ENCODE measurements at places on chromosomes 1 and 21.

DNA sequence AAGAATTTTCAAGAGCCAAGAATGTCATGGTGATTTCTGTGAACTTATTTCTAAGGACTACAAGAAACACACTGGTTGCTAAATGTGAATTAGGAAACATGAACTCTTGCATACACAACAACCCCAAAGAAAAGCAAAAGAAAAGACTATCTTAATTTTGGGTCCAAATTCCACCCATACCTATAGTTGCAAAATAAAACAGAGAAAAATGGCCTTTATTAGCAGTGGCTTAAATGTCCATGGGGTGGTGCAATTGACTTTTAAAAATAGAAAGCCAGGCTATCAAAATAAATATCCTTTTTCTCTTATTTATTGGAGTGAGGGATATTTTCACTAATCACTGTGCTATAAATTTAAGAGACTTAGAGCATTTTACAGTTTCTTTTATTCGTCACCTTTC is 80.9 kb upstream of the DPYD start:
- DNase-seq = peak; percentile 8

- no peak for DNase-seq
Measured at GRCh38 chr1:17958704-17959103, 148.9 kb upstream of the IGSF21 start.

DNA sequence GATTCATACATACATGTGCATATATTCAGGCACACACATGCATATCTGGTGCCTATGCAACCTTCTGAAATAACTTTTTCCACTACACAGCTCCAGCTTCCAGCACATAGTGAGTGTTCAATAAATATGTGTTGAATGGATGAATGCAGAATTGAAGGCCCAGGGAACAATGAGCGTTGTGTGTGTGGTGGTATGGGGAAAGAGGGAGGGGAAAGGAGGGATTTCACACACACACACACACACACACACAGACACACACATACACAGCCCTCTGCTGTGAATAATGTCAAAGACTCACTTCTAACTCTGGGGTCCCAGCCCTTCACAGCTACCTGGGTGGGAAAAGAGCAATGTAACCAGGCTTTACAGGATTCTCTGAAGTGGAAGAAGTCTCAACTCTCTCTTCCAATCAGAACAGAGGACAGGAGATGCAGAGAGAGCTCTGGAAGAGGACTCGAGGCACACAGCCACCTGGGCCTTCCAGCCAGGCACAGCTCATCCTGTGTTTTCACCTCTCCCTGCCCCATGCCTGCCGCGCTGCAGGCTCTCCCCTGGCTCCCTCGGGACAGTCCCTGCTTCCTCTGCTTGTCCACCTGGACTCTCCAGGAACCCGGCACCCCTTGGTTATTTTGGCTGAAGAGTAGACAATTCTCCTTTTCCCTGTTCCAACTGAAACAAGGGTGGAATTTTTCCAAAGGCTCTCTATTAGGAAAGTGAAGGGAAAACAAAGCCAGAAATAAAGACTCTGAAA is 5.4 kb upstream of the IGSF8 start:
- no peak for DNase-seq

- DNase-seq = peak; percentile 25
Measured at GRCh38 chr1:31259746-31260145, 20.1 kb upstream of the NKAIN1 start.

DNA sequence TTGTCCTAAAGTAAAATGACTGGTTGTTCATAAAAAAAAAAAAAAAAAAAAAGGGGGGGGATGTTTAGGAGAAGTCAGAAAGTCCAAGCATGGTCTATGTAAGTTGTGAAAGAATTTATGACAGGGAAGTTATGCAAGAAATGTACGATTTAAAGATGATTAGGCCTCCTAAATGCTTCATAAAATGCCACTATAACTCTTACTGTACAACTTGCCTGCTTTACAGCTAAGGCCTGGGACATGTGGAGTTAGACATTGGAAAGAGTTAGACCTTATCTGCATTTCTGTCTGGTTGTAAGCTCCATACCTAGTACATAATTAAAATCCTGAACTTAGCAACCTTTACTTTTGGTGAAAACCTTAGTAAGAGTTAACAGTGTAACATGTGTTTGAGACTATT is 150.0 kb downstream of the TPR start:
- no peak for DNase-seq

- DNase-seq = peak; percentile 58
Measured at GRCh38 chr1:91513160-91513559, 12.5 kb downstream of the CDC7 start.

DNA sequence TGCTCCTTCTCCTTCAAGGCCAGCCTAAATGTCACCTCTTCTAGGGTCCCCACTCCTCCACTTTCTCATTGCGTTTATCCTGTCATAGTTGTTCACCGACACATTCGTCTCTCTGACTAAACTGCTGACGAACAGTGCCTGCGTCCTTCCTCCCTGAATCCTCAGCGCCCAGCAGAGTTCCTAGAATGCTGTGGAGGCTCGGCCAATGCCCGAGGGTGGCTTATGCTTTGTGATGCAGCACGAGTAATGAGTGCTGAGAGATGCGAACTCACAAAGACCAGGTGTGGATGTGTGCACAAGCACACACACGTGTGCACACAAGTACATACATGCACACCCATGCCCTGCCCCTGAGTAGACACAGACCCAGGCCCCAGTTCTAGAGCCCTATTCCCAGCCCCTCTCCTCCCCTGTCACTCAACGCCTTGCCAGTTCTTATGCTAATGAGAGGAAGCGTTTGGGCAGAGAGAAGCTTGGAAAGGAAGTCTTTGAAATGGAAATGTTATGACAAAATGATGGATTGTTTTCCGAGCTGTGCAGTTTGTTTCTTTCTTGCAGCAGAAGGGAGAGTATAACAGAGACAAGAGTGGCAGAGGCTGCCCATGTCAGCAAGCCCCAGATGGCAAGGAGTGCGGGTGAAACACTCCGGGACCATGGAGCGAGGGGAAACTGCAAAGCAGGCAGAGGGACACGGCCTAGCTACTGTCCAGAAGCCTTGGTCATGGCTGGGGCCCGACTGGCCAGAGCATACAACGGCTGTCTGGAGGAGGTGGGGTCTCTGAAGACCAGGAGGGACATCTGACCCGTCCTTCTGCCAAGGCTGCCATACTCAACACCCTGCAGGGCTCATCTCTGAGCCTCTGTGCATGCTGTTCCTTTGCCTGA is 24.2 kb downstream of the KCNA10 start:
- DNase-seq = no peak

DNA sequence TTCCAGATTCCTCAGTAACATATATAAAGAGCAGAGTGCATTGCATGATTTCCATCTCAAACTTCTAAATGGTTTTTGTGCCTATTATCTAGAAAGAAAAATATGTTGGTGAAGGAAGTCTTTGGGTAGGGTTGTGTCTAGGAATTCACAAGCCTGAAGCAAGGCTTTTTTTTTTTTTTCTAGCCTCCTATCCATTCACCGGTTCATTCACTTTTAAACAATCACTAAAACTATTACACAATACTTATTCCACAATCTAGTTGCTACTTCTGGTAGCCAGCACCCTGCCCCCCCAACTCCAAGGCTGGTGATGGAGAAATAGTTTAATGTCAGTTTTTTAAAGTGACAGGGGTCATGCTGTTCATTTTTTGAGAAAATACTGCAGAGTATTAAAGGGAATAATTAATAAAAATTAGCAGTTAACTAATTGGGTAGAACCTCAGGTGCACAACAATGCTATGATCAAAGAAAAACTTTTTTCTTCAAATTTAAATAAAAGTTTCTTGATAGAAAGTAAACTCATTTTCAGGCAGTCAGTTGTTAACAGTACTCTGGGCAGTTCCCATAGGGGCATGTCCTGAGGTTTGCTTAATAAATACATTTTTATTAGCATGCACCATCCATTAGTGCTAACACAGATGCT is 10.9 kb downstream of the IRF2BP2 start:
- peak; percentile 40 for DNase-seq

GRCh38 chr1:200131551-200132125 is 104.1 kb downstream of the NR5A2 start:
- DNase-seq = no peak

GRCh38 chr1:234979296-234980279 is 149.0 kb downstream of the TOMM20 start:
- DNase-seq = no peak

GRCh38 chr1:155022927-155023236 is 10.7 kb downstream of the DCST2 start:
- no peak for DNase-seq

- DNase-seq = no peak
Measured at GRCh38 chr21:31660591-31660990, 1.1 kb downstream of the SOD1 start.

GRCh38 chr1:111909030-111909429 is 80.4 kb downstream of the KCND3 start:
- DNase-seq = no peak

DNA sequence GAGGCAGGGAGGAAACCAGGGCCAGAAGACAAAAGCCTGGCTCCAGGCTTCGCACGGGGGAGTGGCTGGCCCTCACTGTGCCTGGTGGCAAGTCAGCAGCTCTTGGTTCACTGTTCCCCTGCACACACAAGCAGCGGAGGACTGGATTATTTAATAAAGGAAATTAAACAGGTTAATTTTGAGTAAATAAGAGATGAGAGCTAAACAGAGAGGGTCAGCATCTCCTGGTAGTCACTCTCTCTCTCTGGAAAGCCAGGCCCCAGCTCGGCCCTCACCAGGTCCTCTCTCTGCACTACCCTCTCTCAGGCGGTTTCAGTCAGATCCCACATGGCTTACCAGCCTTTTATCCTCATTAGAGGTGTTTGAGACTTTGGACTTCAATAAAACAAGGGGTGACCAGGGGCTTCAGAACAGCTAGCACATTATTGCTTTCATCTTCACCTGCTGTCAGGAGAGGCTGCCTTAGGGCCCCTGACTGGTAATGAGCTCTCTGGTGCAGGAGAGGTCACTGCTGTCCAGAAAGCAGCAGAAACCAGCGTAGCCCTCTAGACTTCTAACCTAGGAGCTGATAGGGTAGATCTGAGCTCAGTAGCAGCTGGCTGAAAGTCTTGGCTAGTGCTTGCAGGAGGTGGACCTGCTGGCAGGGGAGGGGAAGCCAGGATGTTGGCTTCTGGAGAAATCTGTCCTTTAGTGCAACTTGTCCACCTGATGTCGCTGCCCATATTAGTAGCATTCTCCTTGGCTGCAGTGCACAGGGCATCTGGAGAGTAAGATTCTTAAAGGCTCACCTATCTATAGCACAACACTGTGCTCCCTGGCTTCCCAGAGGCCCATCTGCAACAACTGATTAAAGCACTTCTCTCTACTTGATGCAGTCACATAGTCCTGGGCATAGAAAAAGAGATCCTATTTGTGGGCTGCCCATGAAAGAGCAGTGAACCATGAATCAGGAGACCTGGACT is 45.9 kb downstream of the SYT6 start:
- no peak for DNase-seq

- DNase-seq = peak; percentile 4
Measured at GRCh38 chr1:50157306-50157941, 48.7 kb downstream of the ELAVL4 start.

DNA sequence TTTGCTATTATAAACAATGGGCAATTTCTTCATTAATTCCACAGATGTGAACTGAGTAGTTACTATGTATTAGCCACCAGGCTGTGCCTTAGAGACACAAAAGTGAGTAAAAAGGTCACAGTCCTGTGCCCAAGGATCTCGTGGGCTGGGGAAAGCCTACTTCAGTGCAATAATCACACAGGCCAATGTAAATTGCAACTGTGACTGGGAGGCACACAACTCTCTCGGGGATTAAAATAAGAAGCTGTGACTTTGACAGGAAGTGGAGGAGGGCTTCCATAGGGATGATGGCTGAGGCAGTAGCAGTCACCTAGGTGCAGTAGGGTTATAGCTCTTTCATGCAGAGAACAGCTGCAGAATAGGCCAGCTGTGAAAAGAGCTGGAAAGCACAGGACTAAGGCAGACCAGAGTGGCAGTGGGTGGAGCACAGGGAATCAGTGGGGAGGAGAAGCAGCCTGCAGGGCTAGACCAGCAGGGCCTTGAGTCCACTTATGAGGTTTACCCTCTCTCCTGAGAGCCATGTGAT is 121.9 kb downstream of the MAB21L3 start:
- no peak for DNase-seq

GRCh38 chr1:230293390-230293700 is 132.8 kb downstream of the PGBD5 start:
- DNase-seq = no peak

DNA sequence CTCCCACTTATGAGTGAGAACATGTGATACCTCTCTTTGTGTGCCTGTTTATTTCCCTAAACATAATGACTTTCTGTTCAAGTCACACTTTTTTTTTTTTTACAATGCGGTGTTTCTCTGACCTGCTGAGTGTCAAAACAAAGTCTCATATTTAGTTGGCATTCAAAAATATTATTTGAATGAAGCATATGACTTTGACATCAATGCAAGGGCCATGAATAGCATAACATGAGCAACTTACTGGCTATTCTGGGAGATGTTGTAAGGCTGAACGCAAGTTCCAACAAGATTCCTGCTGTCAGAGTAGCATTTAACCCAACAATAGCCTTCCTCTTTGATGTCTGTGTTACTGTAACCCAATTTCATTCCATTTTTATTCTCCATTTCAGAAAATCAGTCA is 2.0 kb upstream of the KRTAP19-1 start:
- no peak for DNase-seq

GRCh38 chr1:100188617-100189016 is 10.6 kb upstream of the LRRC39 start:
- DNase-seq = peak; percentile 76

DNA sequence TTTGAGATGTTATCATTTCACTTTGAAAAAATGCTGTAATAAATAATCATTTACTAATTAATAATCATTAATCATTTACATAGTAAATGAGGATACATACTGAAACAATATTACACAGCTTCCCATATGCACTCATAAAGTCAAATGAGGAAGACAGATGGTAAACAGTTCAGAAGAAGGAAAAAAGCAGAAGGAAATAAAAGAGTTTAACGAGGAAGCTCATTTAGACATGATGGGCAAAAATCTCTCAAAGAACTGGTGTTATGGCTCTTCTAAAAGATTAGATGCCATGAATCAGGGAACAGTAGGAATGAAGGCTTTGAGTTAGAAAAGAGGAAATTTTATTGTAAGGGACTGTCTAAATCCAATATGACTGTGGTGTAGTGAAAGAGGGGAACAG is 347.6 kb downstream of the PTPRC start:
- DNase-seq = no peak

DNA sequence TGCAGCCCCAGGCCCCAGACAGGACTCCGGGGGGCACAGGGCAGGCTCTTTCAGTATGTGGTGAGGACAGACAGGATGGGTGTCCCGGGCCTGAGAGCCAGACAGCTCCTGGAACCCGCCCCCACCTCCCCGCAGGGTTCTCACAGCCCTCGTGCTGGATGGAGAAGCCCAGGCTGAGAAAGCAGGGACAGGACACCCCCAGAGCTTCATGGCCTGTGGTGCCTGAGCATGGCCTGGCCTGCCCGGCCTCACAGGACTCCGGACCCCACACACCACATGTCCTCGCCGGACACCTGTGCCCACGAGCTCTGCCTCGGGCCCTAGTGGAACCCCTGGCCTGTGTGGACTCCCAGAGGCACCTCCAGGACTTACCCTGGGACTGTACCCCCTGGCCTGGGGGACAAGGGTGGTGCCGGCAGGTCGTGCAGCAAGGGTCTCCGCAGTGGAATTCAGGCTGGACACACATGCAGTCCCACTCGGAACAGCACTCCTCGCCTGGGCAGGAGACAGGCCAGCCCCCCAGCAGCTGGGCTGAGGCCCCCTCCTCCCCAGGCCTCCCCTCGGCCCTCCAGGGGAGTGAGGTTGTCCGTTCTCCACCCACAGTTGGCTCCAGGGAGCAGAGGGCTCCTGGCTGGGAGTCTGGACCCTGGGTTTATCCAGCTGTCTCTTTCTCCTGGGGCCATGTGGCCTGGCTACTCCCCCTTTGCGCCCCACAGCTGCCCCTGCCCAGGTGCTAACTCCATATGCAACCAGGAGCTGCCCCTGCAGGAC is 1.2 kb downstream of the TNFRSF18 start:
- DNase-seq = no peak

- peak; percentile 42 for DNase-seq
Measured at GRCh38 chr1:220966881-220967611, 87.8 kb downstream of the HLX start.

Data from fibroblast of mammary gland (primary cell).